ENCODE measurements at places on chromosomes 2 and 18.

GRCh38 chr18:11808001-11808855 lies 43.0 kb upstream of the CHMP1B start:
- no peak for DNase-seq

DNA sequence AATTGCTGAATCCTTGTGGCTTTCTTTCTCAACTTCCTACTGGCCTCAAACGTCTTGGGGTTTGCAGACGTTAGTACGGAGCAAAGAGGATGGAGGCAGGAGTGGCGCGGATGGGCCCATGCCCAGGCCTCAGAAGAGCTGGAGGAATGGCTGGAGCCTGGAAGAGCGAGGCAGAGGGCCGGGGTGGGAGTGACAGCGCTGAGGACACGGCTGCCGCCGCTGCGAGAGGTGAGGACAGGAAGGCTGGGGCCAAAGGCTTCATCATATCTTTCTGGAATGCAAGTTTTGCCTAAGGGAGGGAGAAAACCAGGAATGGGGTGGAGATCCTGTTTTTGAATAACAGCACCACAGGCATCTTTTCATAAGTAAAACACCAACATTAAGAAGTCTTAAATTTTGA lies 178.5 kb upstream of the SESTD1 start:
- no peak for DNase-seq

DNA sequence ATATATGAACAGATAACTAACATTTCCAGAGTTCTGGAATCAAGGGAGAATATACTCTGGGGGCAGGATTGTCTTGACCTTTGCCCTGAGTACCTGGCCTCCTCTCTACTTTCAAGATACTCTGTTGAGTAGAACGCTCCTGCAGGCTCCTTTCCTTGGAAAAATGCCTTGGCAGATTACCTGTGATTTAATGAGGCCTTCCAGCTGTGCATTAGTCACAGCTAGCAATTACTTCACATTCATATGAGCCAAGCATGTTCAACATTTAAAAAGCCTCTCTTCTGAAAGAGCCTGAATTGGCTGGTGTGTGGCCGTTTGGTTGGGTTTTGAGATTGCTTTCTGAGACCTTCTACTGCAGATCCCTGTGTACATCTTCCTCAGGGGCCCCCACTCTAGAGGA lies 142.2 kb downstream of the PLCL1 start:
- no peak for DNase-seq

DNA sequence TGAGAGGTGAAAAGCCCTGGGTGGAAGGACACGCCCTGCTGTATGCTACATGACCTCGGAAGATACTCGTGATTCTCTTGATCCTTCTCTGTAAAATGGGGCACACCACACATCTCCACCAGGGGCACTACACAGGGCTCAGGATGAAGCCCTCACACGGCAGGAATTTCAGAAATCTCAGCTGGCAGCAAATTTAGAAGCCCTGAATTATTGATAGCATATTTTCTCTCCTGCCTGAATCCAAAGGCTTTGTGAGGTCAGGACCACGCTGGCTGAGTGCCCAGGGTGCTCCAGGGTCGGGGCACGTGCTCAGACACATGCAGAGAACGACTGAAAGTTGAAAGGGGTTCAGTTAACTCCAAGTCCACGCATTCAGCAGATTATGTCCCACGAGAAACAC lies 42.1 kb upstream of the GALR1 start:
- no peak for DNase-seq

DNA sequence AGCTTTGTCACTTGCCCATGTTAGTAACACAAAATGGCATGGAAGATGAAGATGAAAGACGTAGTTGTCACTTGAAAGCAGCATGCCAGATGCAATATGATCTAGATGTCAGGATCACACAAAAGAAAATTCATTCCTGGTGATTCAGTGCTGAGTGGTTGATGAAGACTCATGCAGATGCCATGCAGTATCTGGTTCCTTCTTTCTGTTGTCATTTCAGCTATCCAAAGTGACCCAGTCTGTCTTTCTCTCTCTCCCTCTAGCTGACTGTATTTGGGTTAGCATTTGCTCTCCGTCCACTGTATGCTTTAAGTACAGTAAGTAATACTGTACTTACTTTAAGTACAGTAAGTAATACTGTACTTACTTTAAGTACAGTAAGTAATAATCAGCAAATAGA lies 50.4 kb downstream of the TTN start:
- DNase-seq: no peak

GRCh38 chr2:207791579-207792243 lies 22.0 kb upstream of the FZD5 start:
- DNase-seq: no peak

Measured in prostate gland (tissue), 2 donors.